ENCODE measurements at places on chromosomes 3 and 15.
A peak's percentile ranks its signal among the peaks of the same experiment; 100 is the strongest.

DNA sequence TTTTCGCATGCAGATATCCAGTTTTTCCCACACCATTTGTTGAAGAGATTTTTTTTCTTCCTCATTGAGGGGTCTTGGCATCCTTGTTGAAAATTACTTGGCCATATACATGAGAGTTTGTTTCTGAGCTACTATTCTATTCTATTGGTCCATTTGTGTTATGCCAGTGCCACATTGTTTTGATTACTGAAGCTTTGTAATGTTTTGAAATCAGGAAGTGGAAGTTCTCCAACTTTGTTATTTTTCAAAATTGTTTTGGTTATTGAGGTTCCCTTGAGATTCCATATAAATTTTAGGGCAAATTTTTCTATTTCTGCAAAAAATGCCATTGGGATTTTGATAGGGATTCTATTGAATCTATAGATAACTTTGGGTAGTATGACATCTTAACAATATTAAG is 130.3 kb upstream of the PFN2 start:
- no peak for DNase-seq

DNA sequence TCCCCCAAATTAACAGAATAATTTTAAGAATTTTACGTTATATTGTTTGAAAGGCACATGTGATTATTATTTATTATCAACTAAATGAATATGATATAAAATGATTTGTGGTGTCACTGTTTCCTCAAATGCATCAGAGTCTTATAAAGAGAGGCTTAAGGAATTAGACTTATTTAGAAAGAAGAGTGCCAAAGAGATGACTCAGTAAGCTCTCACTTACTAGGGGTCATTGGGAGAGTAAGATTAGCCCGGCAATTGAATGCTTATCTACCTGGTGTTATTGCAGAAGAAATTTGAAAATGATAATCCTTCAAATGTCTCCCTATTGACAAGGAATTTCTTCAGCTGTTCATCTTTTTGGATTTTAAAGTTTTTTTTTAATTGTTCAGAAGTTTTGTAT is 408.7 kb downstream of the OXSM start:
- DNase-seq, result no peak

GRCh38 chr15:29278436-29279105 is 8.9 kb upstream of the NSMCE3 start:
- DNase-seq, result no peak

DNA sequence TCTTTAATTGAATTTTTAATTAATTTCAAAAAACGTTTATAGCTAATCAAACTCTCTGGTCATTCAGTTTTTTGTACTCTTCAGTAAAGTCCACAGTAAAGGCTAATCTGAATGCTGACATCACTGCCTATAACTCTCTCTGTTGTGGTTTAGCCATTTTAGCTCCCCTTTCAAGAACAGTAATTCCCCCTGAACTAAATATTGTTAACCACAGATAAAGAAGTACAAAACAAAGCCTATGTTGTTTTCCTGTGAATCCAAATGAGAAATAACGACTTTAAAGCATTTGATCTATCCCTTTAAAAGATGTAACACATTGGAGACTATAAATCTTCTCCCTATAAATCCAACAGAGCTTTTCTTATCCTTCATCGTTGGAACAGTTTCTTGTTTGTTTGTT is 94.2 kb downstream of the ZBTB20 start:
- DNase-seq, result no peak

DNA sequence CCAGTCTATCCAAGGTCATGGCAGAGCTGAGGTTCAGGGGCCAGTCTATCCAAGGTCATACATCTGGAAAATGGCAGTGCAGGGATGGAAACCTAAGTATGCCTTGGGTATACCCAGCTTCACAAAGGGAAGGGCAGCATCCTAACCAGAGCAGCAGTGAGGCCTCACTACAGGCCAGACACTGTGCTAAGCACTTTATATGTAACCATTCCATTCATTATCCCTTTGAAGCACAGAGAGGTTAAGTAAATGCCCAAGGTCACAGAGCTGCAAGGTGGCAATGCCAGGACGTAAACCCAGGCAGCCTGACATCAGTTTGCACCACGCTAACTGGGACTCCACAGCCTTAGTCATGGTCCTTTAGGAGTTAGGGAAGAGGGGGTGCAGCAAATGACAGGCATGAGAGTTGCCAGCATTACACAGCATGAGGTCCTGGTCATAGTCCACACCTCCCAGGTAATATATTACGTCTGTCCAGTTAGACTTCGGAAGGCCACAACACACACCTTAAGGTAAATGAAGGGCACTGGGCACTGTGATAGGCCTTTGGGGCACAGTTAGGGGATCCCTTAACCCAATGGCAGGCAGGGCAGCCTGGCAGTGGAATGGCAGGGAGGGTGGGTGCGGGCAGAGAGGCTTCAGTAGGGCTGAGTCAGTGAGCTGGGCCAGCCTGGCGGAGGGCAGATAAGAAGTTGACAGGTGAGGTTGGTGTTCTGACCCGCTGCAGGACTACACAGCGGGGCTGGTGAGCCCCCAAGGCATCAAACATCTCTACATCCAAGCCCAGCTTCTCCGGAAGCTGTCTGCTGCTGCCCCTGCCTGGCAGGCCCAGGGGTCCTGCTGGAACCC is 21.1 kb upstream of the CORO2B start:
- DNase-seq, result no peak

- DNase-seq, result no peak
Measured at GRCh38 chr15:45458746-45459403, 63.7 kb downstream of the SLC30A4 start.

GRCh38 chr15:67976506-67977073 is 77.5 kb upstream of the PIAS1 start:
- DNase-seq, result no peak

DNA sequence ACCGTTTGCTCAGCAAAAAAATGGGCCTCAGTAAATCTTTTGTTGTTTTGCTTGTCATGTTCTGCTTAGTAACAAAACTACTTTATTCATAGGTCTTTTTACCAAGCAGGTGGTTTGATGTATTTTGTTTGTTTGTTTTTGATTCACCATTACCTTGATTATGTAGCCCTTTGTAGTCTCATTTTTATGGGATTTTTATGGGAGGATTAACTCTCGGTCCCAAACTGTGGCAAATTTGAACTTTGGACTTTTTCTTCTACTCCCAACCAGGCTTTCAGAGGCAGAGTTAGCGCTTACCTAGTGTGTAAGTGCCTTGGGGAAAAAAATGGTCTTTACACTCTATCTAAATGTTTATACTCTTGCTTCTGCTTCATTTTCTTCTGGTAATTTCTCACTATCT is 276.7 kb upstream of the POU1F1 start:
- no peak for DNase-seq

DNA sequence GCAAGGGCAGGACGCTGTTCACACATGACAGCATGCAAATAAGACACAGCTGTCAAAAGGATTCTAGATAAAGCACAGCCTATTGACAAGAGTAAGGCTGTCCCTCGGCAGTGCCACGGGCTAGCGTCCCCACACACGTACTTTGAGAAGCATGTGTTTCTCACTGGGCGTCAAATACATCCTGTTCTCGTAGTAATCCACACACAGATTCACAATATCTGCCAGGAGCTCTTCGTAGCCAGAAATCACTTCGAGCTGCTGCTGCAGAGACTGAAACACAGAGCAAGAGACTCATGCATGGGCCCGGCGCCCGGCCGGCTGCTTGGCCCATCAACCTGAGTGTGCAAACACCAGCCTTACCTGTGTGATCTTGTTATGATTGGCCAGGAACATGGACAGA is 41.1 kb downstream of the CYFIP1 start:
- no peak for DNase-seq

- DNase-seq, result no peak
Measured at GRCh38 chr3:114365909-114366308, 72.1 kb downstream of the TIGIT start.

GRCh38 chr3:131427226-131427625 is 45.7 kb downstream of the NUDT16 start:
- DNase-seq, result no peak

DNA sequence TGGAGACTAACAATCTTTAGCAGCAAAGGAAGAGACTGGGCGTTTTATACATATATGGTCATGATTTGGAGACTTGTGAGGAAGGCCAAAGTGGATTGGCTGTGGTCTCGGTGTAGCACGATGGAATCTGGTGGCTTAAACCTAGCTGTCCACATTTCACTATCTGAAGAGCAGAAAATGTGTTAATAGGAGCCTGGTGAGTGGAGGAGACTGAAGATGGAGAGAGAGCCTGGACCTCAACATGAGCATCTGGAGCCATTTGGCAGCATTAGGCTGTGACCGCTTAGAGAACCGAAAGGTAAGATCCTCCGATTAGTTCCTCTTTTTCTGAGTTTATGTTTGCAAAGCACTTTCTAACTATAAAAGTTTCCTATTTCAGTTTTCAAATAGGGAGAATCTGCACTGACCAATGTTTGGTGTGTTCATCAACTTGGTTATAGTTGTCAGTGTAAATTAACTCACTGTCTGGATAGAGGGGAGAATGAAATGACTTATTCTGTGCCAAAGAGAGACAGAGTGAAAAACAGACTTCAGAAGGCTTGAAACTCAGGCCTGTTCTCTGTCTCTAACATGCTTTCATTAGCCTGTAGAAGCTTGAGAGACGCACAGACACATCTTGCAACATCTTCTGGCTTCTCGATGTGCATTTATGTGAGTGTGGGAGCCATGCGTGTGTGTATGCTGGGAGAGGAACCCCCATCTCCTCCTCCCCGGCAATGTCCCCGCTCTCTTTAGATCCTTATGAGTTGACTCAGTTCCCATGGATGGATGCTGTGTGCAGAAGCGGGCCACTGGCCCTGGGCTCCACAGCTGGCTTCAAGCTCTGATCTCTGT is 244.7 kb upstream of the TBL1XR1 start:
- no peak for DNase-seq

- no peak for DNase-seq
Measured at GRCh38 chr3:146241523-146242240, 9.2 kb downstream of the PLSCR4 start.

DNA sequence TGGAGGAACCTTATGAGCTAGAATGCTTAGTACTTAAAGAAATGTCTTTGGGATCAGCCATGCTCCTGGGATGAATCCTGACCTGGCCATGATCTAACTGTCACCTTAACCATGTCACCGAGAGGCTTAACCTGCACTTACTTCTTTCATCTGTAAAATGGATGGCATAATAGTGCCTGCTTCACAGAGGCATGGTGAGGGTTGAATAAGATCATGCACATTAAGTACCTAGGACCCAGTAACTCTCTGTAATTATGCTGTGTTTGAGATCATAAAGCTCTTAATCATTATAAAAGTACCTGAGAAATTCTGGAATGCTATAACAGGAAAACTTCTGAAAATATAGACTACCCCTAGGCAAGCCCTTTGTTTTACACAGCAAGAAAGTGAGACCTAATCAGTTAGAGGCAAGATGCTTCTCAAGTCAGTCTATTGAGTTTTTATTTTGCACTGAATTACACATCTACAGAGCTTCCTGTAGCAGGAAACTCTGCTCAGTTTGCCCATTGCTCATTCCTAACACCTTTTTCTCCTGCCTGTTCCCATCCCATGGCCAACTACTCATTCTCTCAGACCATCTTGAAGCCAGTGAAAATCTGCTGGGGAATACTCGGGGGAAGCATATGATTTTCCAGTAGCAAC is 1015.5 kb upstream of the CFAP20DC start:
- no peak for DNase-seq

- no peak for DNase-seq
Measured at GRCh38 chr3:15505479-15506165, 15.9 kb downstream of the COLQ start.

- no peak for DNase-seq
Measured at GRCh38 chr15:29570948-29571791, 251.1 kb downstream of the TJP1 start.

- DNase-seq, result no peak
Measured at GRCh38 chr3:2090095-2090911, 8.4 kb upstream of the CNTN4 start.

- DNase-seq, result no peak
Measured at GRCh38 chr15:38555686-38556334, 8.8 kb downstream of the RASGRP1 start.

DNA sequence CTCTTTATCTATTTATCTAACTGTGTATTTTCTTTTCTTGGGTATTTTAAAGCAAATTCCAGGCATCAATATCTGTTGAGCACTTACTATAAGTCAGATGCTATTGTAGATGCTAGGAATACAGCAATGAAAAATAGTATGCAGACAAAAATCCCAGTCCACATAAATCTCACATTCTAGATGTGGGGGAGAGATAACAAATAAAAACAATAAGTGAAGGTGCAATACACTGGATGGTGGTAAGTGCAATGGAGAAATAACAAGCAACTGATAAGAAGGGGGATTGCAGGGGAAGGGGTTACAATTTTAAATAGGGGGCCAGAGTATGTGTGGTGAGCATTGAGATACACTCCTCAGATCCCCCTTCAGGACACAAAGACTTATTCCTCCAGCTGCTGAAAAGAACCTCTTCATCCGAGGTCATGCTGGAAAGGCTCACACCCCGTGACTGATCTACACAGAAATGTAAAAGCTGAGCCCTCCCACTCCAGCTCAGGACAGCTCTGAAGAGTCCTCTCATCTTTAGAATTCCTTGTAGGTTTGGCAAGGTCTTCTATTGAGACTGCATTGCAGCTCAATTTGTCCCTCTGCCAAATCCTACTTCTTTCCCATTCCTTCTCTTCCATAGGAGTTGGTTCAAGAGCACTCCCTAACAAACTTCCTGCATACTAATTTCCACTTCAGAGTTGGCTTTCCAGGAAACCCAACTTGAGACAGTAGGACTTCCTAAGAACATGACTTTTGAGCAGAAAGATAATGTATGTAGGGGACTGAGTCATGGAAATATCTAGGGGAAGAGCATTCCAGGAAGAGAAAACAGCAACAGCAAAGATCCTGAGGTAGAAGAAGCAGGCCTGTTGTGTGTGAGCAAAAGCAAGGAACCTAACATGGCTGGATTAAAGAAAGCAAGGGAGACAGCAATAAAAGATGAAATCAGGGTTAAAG is 8.1 kb upstream of the SCG3 start:
- no peak for DNase-seq

GRCh38 chr3:66038726-66039589 is at the start of gene MAGI1:
Gene MAGI1 (minus strand): TSS chr3:66038918. CDS start chr3:66038308, 610 bp downstream.
- DNase-seq, result peak; percentile 59

GRCh38 chr3:100775226-100775625 is 65.9 kb downstream of the TFG start:
- DNase-seq, result no peak

DNA sequence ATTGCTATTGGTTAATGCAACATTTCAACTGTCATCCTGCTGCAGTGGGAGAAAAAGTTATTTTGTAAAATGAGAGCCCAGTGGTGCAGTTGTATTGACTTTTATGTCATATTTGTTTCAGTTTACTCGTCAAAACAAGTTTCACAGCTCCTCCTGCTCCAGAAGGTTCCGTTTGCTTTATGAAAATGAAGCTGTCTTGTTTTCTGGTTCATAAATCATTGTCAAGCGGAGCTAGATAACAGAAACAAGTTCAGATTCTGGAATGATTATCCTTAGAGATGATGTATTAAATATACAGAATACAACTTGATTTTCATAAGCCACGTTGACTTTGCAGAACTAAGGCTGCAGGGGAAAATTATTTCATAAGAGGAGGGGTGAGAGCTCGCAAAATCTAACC is 970.5 kb upstream of the NR2F2 start:
- DNase-seq, result no peak

DNA sequence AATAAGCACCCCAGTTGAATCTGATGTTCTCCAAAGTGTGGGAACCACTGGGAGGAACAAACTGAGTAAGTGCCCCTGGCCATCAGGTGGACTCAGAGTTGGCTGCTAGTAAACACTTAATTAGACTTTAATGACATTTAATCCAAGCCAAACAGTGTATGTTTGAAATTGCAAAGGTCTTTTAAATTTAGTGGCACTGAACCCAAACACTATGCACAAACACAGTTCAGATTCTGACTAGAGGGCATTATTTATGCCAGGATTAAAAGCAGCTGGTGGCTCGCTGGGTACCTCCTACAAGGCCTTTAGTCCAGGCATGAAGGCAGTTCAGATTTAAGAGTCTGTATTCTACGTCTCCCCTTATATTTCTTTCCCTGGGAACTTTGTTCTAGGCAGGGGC is 264.8 kb downstream of the CLSTN2 start:
- DNase-seq, result no peak
